ENCODE measurements at places on chromosomes 3 and 15.

- no peak for DNase-seq
These were observed 41.4 kb downstream of the DNAJB8 start for GRCh38 chr3:128425142-128425845.

GRCh38 chr15:63523306-63523990, 19.1 kb downstream of the USP3 start:
- DNase-seq, result no peak

DNA sequence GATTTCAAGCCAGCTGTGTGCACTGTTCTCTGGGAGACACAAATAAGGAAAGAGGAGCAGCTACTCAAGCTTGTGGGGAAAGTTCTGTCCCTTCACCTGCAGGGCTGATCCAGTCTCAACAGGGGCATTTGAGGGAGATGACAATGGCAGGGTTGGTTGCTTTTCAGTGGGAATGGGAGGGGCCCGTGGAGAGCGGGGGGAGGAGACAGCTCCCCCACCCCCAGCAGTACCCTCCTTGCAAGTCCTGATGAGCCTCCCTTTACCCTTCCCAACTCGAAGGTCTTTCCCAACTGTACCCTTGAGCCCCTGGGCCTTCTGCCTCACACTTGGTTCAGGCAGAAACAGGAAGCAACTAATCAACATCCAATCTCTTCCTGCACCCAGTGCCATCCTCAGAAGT, 71.8 kb upstream of the SNRPA1 start:
- no peak for DNase-seq

- no peak for DNase-seq
These were observed 32.9 kb downstream of the AMOTL2 start for GRCh38 chr3:134341389-134341788.

DNA sequence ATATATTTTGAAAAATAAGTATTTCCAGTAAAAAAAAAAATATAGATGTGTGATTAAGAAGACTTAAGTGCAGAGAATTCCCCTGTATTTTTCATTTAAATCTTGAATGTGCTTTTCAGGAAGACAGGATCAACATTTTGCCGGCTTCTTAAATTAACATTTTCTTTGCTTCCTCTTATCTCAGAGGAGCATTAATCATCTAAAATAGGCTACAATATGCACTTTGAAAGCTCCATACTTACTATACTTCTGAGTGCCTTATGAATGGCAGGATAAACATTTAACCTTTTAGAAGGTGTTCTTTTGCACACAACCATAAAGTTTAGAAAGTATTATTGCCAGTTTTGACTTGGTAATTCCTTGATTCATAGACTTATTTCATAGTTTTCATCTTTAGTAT, 164.3 kb downstream of the ECT2 start:
- no peak for DNase-seq

- DNase-seq, result no peak
These were observed 1.7 kb downstream of the EPB42 start for GRCh38 chr15:43218908-43219706.

DNA sequence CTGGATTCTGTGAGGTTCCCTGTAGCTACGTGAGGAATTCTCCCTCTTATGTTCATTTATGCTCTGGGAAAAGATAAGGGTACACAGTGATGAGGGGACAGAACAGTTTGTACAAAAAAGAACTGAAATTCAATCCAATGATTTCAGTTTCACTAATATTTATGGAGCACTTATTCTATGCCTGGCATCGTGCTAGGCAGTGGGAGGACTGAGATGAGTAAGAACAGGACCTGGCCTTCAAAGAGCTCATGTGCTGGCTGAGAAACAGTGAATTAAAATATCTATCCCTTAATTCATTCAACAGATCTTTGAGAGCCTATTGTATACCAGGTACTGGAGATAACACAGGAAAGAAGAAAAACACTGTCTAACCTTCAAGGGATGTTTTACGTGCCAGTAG, 22.2 kb downstream of the SSR3 start:
- no peak for DNase-seq

DNA sequence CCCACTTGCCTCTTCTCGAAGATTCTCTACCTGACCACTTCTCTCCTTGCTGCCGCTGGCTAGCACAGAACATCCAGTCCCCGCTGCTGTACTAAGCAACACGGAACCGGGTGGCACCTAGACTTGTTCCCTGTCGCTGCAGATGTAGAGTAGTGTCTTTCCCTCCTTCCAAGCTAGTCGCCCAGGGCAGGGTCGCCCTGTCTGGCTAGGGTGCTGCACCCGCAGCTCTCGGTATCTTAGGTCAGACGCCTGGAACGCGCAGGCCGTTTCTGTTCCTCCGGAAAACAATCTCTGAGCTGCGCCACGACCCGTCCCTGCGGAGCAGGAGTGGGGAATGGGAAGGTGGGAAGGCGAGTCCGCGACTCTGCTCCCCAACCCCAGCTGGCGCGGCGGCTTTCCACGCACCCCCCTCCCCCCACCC, 758 bp upstream of the SNX33 start:
- DNase-seq, result no peak

All from stimulated activated CD4-positive, alpha-beta T cell treated with anti-CD3 and anti-CD28 coated beads, Interleukin-1b, Interleukin-23, amount 100 ng/mL, for 1 hour (primary cell).